ENCODE measurements at places on chromosomes 6 and 20.
A peak's percentile ranks its signal among the peaks of the same experiment; 100 is the strongest.

- H3K4me3 ChIP-seq, result no peak overlapping the region
- H3K36me3 ChIP-seq, result no peaks in the 10 kb centered on the region
- no peaks in the 10 kb centered on the region for H3K27me3 ChIP-seq
- no peak overlapping the region for H3K27ac ChIP-seq
- no peaks in the 10 kb centered on the region for H3K4me1 ChIP-seq
These were observed 485.5 kb downstream of the CD109 start for GRCh38 chr6:74181471-74181870.

- peaks cover 16% of the 10 kb centered on the region for H3K4me1 ChIP-seq
- no peak for DNase-seq
- H3K27me3 ChIP-seq, result peaks cover 63% of the 10 kb centered on the region
- no peak overlapping the region for H3K4me3 ChIP-seq
- H3K36me3 ChIP-seq, result no peaks in the 10 kb centered on the region
These were observed 31.8 kb upstream of the CCDC167 start for GRCh38 chr6:37531437-37532036.

DNA sequence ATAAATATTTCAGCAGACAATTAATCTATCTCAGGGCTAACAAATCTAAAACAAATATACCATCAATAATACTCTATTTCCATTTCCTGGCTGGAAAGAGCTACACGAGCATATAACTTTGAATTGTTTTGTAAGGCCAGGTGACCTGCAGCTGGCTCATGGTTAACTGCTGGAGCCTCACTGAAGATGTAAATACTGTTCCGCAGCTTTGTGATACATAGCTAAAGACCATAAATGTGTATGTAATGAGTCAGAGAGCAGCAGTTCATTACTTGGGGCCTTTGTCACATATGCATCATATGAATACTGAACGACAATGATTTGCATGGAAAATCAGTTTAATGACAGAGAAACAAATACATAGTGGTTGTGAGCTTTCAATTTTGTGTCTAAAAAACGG, 109.4 kb upstream of the CCN2 start:
- H3K27ac ChIP-seq, result no peak overlapping the region
- H3K36me3 ChIP-seq, result no peaks in the 10 kb centered on the region
- no peaks in the 10 kb centered on the region for H3K27me3 ChIP-seq
- H3K4me1 ChIP-seq, result peaks cover 3% of the 10 kb centered on the region

DNA sequence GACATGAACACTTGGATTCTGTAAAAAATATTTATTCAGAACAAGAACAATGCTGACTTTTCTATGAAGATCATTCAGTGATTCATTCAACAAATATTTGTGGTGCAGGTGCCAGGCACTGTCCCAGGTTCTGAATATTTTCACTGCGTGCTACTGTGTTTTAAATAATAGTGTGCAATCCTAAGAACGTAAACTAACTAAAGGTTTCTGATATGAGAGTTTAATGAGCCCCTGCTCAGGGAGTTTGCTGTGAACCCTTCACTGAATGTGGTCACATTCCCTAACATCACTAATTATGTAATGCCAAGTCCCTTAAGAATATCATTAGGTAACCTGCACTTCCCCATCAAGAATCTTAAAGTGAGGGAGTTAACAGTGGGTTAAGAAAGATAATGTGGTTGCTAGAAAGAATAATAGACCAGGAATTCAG, 1.7 kb upstream of the TMEM170B start:
- H3K4me1 ChIP-seq, result peaks cover 4% of the 10 kb centered on the region
- H3K27me3 ChIP-seq, result peaks cover 2% of the 10 kb centered on the region
- no peak overlapping the region for H3K27ac ChIP-seq
- DNase-seq, result peak; percentile 31
- no peak overlapping the region for H3K4me3 ChIP-seq

DNA sequence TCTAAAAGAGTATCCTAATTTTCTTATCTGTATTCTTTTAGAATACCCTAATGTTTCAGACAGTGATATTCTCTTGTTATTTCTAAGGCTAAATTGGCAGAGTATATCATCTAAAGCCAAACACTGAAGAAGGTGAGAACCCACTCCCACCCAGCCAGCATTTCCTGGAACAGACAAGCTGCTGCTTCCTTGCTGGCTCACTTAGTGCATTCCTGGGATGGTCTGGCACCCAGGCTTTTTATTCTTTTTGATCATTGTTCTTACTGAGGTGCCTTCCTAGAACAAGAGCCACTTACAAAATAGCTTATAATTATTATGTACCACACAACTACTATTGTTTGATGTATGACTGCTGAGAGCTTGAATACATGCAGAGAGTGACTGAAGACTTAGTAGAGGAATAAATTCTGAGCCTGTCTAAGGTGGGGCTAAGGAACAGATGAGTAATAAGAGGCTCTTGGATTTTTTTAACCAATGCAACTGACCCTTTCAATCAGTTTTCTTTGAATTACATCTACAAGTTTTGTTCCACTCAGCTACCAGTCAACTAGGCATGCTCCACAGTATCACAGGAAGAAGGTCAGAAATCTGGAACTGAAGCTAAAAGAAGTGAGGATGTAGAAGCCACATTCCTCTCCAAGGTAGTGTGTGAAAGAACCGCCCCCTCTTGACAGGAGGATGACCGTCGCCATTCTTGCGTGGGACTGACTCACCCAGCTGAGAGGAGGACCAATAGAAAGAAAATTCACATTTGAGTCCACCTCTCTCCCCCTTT, 30.1 kb downstream of the PRPH2 start:
- H3K27ac ChIP-seq, result no peak overlapping the region
- DNase-seq, result no peak
- peaks cover 53% of the 10 kb centered on the region for H3K36me3 ChIP-seq
- peaks cover 4% of the 10 kb centered on the region for H3K4me1 ChIP-seq
- no peak overlapping the region for H3K4me3 ChIP-seq

DNA sequence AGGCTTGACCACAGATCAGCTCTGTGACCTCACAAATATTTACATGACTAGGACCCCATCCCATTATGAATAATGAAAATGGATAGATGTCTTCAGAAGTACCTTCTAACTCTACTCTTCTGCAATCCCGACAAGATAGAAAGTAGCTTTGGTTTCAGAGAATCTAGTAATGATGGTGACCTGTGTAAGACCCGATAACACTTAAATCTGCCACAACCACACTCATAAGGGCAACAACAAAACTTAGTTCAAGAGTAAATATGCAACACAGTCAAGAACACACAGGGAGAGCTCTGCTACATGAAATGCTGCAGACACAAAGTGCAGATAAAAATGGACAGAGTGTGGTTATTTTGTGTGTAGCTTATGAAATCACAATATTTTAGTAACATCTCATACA, 9.6 kb downstream of the CHD6 start:
- no peak for DNase-seq
- no peak overlapping the region for H3K27ac ChIP-seq
- H3K36me3 ChIP-seq, result no peaks in the 10 kb centered on the region
- H3K4me3 ChIP-seq, result no peak overlapping the region
- no peaks in the 10 kb centered on the region for H3K27me3 ChIP-seq
- no peaks in the 10 kb centered on the region for H3K4me1 ChIP-seq

DNA sequence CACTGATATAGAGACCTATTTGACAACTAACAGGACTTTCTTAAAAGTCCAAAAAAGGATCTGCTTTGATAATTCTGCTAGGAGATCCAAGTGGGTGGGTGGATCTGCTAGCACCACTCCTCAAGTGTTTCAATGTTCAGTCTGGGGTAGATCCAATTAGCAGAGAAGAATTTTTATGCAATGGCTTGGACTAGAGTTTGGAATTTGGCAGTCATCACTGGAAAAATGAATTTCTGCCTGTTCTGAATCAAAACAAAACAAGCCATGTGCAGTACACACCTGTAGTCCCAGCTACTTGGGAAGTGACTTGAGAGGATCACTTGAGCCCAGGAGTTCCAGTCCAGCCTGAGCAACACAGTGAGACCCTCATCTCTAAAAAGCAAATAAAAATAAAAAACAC, 12.6 kb upstream of the GNMT start:
- DNase-seq, result peak; percentile 67
- peaks cover 7% of the 10 kb centered on the region for H3K36me3 ChIP-seq
- H3K27me3 ChIP-seq, result no peaks in the 10 kb centered on the region
- no peak overlapping the region for H3K27ac ChIP-seq
- no peaks in the 10 kb centered on the region for H3K4me1 ChIP-seq

GRCh38 chr6:138590796-138591709, 91.8 kb upstream of the NHSL1 start:
- peaks cover 10% of the 10 kb centered on the region for H3K4me1 ChIP-seq
- H3K4me3 ChIP-seq, result no peak overlapping the region
- H3K36me3 ChIP-seq, result no peaks in the 10 kb centered on the region
- peak; percentile 83 for DNase-seq

DNA sequence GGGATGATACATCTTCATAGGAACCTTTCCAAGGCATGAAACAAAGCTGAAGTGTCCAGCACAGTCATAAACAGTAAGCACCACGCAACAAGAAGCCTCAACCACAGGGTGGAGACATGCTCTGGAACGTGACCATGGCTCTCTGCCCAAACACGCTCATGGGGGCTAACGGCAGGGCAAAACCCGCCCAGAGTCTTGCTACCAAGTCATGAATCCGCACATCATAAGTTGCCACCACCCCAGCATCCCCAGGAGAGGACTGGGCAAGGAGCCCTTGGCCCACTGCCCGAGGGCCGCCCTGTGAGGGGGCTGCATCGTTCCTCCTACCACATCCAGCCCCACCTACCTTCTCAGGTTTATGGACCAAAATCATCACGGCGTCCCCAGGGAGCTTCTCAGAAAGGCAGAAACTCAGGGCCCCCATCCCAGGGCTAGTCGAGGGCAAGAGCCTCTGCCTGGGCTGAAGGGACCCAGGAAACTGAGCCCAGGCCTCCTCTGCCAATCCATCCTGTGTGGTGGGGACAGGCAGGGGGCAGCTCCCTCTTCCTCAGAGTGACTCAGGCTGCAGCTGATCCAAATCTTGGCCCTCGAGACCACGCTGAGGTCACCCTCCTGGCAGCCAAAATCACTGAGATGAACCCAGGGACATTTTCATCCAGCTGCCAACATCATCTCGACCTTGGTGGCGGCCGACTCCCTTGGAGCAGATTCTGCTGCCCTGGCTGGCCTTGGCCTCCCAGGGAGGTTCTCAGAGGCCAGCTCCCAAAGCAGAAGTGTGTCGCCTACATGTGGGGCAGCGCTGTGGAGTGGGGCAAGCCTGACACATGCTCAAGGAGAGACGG, 42.6 kb downstream of the BMP7 start:
- peak; percentile 87 for DNase-seq
- peaks cover 54% of the 10 kb centered on the region for H3K4me1 ChIP-seq
- H3K27ac ChIP-seq, result peak overlapping the region; percentile 71
- H3K36me3 ChIP-seq, result no peaks in the 10 kb centered on the region
- no peak overlapping the region for H3K4me3 ChIP-seq
- H3K27me3 ChIP-seq, result peaks cover 29% of the 10 kb centered on the region

- H3K4me1 ChIP-seq, result peaks cover 36% of the 10 kb centered on the region
- H3K27me3 ChIP-seq, result no peaks in the 10 kb centered on the region
- H3K4me3 ChIP-seq, result no peak overlapping the region
- H3K36me3 ChIP-seq, result peaks cover 29% of the 10 kb centered on the region
- H3K27ac ChIP-seq, result peak overlapping the region; percentile 21
These were observed 11.2 kb upstream of the MROH8 start for GRCh38 chr20:37190354-37191112.

DNA sequence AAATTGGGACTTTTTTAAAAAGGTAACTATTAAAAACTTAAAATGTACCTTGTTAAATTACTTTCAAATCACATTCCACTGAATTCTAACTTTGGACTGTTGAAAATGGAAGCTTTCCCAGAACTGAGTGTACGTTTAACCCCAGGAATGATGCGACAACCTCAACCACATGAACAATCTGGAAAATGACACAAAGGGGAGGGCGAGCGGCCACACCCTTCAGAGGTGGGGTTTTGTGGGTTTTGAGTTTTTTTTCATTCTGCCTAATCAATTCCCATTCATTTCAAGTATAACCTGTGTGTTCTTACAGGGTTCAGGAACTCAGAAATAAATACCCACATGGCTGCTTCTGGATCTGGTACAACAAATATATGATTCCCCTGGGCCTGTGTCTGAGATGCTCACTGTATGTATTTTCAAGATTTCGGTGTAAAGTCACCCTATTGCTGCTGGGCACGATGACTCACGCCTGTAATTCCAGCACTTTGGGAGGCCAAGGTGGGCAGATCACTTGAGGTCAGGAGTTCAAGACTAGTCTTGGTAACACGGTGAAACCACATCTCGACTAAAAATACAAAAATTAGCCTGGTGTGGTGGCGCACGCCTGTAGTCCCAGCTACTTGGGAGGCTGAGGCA, 21.6 kb downstream of the CNKSR3 start:
- no peaks in the 10 kb centered on the region for H3K4me1 ChIP-seq
- H3K4me3 ChIP-seq, result no peak overlapping the region
- no peaks in the 10 kb centered on the region for H3K27me3 ChIP-seq
- no peak for DNase-seq
- H3K27ac ChIP-seq, result no peak overlapping the region

Measured in muscle of leg (tissue), 16 donors.